ENCODE measurements at places on chromosomes 16 and 17. TPM values are rescaled to one million over a fixed set of nuclear protein-coding genes. Genes with fewer than 3 reads are reported as not detected.

CD300LB gene
- polyA plus RNA-seq, result 0.10 TPM

RUNDC3A gene
- polyA plus RNA-seq, result 2.8 TPM

KRT33B gene
- not detected for polyA plus RNA-seq

CD68 gene
- 60.6 TPM for polyA plus RNA-seq

ABCC12 gene
- 0.16 TPM for polyA plus RNA-seq

EMP2 gene
- polyA plus RNA-seq, result 24.7 TPM

OR4D1 gene
- 0.07 TPM for polyA plus RNA-seq

DNA sequence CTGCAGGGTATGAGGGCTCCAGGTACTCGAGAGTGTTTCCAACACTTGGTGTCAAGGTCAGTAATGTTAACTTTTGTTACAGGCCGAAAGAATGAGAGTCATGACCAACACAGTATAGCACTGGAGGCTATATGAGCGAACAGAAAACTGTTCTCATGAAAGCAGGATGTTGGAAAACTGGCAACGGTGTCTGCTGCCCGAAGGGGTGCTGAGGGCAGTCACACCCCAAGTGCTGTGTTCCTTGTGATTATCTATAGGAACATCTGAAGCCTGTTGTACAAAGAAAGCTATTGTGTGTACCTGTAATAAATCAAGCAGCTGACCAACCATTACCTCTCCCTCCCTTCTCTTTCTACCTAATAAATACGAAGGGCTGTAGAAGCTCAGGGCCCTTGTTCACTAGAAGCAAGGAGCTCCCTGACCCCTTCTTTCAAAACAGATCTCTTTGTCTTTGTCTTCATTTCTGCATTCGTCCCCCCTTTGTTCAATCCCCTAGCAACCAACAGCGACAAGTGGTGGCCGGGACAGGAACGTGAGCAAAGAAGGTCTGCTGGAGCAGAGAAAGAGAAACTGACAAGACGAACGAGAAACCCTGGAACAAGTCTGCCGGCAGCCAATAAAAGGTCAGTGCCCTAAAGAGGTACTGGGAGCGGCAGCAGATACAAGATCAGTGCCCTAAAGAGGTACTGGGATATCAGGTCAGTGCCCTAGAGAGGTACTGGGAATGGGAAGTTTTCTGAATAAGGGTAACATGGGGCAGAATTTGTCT lies 7.6 kb downstream of the CD300LD start:
- DNase-seq, result no peak

GRCh38 chr17:39808409-39808997 lies 55.6 kb downstream of the IKZF3 start:
- no peak for DNase-seq

GRCh38 chr16:17177242-17177958 lies 293.4 kb downstream of the XYLT1 start:
- DNase-seq, result no peak

DNA sequence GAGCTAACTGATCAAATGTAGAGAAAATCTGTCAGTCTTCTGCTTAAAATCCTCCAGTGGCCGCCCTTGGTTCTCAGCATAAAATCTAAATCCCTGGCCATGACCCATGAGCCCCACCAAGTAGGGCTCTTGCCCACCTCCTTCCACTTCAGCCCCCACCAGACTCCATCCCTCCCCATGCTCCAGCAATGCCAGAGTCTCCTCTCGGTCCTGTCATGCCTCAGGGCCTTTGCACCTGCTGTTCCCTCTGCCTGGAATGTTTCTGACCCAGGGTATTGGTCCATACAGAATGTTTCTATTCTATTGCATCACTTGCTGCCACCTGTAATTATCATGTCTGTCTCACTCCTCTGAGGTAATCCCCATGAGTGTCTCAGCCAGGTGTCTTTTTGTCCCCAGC lies 22.4 kb downstream of the FA2H start:
- DNase-seq, result no peak

- DNase-seq, result no peak
Observed at GRCh38 chr16:70470927-70471341, 16.5 kb downstream of the FCSK start.

DNA sequence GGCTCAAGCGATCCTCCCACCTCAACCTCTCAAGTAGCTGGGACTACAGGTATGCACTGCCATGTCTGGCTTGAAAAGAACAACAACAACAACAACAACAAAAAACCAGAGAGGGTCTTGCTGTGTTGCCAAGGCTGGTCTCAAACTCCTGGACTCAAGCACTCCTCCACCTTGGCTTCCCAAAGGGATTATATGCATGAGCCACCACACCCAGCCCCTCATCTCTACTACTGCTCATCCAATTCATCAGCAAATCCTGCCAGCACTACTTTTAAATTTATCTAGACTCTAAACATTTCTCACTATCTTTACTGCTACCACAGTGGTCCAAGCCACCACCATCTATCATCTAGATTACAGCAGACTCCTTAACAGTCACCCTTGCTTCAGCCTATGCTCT lies 109.6 kb downstream of the BRIP1 start:
- DNase-seq, result no peak

DNA sequence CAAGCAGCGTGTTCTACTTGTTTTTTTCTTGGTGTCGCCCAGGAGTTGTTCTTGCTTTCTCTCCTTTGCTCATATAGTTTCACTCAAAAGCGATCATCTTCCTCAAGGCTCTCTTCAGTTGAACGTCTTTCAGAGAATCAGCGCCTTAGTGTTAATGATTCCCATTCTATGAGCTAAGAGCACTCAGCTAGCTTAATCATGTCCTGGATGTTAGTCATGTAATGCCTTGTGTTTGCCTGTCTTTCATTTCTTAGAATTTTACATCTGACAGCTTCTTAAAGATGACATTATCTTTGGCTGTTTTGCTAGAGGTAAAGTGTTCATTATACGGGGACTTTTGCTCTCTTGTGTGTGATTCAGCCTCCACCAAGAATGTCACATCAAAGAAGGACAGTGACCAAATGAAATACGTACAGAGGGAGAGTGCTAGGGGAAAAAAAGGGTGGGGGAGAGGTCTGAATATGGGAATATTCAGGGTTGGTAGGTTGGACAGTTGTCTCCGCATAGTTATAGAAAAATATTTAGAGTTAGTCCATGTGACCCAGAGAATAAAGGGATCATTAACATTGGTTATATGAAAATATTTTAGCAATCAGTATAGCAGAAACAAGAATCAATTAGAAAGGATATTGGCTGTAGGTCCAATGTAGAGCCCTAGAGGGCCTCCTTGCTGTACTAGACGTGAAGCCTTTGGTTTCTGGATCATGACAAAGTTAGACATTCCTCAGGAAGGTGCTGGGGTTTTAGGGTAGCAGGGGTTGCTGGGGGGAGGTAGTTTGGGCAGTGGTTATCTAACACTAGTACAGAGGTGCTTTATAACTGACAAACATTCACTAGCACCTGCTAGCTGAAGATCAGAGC lies 31.9 kb upstream of the ANKFN1 start:
- no peak for DNase-seq

DNA sequence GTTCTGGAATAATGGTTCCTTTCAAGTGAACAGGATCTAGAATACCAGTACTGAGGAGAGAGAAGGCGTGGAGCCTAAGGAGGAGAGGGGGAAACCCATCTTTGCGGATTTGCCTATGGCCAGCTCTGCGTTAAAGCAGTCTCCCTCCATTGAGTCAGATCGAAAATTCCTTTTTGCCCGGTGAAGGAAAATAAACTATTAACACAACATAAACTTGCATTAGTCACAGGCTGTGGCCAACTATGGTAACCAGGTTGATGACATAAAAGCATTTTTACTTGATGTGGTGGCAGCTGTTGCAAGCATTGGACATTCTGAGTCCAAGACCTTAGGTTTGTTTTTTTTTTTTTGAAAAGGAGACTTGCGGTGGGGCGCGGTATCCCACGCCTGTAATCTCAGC lies 8.9 kb downstream of the LDAF1 start:
- DNase-seq, result no peak

- no peak for DNase-seq
Observed at GRCh38 chr16:88504489-88505404, 51.7 kb downstream of the ZFPM1 start.

- no peak for DNase-seq
Observed at GRCh38 chr16:67676939-67677338, 10.3 kb downstream of the C16orf86 start.

DNA sequence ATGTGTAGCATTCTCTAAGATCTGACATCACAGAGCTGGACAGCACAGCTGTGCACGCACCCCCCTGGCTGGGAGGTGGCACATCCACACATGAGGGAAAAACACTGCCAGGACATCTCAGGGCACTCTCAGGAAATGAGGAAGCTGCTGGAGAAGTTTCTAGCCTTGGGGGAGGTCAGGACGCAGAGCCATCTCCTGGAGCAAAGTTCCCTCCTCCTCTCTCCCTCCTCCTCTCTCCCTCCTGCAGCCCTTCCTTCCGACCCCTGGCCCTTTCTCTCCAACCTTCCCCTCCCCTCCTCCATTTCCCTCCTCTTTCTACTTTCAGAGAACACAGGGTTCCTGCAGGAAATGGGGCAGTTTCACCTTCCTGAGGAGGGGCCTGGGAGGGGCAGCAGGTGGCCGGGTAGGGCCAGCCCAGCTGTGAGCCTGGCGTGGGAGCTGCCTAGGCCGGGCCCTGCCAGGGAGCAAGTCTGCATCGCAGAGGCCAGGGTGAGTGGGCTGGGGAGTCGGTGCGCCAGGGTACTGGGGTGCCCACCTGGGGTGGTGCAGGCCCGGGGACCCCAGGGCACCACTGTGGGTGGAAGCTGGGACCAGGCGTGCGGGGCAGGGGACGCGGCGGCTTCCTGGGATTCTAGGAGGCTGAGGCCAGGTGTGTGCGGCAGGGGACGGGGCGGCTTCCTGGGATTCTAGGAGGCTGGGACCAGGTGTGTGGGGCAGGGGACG lies at the start of gene DPEP1:
DPEP1 (plus strand) TSS at position 412 of the 723 bp plus-strand sequence. CDS start 16,769 bp downstream, outside the sequence.
- no peak for DNase-seq

- no peak for DNase-seq
Observed at GRCh38 chr16:66511602-66512271, 38.2 kb downstream of the TK2 start.

DNA sequence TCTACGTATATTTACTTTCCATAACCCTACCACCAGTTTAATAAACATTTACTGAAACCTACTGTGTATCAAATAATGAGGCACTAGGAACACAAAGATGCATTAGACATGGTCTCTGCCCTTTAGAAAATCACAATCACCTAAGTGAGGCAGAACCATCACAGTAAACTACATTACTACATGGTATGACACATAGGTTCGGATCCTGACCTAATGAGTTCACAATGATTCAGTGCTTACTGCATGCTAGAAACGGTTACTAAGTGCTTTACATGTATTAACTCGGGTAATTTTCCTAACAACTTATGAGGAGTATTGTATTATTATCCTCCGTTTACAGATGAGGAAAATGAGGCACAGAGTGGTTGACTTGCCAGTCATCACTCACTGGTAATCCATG lies 5.2 kb upstream of the SYNRG start:
- DNase-seq, result no peak

- DNase-seq, result no peak
Observed at GRCh38 chr17:74763565-74764387, 12.4 kb downstream of the NAT9 start.

- DNase-seq, result no peak
Observed at GRCh38 chr17:80704381-80704819, 159.8 kb downstream of the RPTOR start.

- no peak for DNase-seq
Observed at GRCh38 chr16:4696905-4697847, 3.8 kb downstream of the NUDT16L1 start.

DNA sequence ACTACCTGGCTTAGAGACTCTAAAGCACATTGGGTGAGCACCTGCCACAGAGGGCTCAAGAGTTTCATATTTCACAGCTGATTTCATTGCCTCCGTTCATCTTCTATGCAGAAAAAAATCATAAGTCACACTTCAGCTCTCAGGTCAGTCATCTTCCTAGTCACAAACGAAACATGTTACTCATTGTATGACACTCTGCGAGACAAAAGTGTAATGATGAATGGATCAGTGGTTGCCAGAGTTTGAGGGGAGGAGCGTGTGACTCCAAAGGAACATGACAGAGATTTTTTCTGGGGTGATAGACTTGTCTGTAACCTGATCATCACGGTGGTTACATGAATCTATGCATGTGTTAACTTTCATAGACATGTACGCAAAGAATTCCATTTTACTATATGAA lies 195.2 kb upstream of the CNTNAP4 start:
- peak; percentile 0 for DNase-seq

DNA sequence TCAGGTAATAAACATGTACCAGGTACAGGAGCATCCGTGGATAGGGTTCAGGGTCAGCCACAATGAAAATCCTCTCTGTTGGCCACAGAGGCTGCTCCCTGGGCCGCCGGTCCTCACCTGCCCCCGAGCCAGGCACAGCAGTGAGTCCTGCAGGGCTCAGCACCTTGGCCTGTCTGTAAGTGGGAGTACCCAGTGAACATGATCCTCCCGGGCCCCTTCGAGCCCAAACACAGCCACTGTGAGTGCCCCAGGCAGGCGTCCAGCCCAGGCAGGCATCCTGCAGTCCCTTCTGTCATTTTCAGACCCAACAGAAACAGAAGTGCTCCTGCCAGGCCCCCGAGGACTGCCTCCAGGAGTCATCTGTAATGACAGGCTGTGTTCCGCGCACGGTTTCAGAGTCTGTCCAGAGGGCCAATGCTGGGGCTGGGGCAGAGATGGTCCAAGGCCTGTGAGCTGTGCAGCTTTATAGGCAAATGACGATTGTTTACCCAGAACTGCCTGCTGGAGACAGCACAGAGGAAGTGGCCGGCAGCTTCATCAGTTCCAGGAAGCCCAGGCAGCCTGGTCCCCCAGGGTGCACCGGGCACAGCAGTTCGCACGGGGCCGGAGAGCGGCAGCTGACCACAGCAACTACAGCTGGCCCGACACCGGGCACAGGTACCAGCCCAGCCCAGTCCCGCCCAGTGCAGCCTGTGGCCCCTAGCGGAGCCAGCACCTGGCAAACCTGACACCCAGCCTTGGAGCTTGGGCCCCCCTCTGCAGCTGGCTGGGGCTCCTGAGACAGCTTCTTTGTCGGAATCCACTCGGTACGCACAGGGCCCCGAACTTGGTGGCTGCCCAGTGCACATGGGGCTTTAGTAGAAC lies 13.2 kb downstream of the SLC7A5 start:
- DNase-seq, result no peak

GRCh38 chr16:79542237-79542774 lies 58.2 kb downstream of the MAF start:
- no peak for DNase-seq

- DNase-seq, result no peak
Observed at GRCh38 chr17:33667052-33667509, 374.0 kb upstream of the ASIC2 start.

- DNase-seq, result no peak
Observed at GRCh38 chr17:57420734-57421717, 164.7 kb downstream of the MSI2 start.

DNA sequence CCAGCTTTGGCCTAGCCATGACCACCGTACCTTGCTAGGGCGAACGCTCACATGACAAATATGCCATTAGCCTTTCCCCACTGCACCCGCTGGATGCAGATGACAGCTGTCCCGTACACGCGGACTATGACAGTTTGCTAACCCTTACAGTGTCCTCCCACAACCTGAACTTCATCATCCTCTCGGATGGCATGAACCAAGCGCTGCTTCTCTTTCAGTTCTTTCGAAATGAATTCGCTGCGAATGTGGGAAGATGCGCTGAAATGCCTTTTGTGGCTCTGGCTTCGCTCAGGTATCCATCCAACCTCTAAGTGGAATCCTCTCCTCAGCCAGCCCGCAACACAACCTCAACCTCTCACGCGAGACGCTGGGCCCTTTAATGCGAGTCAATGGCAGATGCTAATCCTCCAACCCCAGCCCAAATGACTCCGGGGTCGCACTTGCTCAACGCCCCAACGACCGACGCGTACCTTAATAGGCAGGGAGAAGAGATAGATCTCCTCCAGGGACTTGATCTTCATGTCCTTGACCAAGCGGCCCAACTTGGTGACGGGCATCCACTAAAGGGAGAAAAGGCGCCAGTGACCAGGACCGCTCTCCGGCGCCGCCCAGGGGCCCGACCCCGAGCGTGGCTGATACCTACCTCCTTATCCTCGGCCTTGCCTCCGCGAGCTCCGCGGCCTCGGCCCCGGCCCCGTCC lies 670 bp downstream of the RPS2 start:
- DNase-seq, result no peak
